ENCODE measurements at places on chromosomes 1 and 21.
A peak's percentile ranks its signal among the peaks of the same experiment; 100 is the strongest.

DNA sequence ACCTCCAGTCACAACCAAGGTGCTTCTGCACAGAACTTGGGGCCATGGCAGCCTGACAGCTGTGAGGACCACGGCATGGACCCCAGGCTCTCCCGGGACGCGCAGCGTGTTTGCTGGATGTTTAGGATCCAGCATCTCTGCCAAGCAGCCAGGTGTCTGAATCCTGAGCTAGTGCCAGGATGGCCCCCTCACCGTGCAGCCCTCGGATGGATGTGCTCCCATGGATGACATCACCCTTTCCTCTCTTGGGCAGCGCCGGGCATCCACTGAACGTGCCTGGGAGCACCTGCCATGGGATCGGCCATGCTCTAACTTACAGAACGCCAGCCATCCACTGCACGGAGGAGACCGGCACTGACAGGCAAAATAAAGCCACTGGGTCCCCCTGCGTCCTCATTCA lies 53.9 kb downstream of the PRDM15 start:
- no peak for DNase-seq

GRCh38 chr21:14486869-14487268 lies 59.2 kb downstream of the SAMSN1 start:
- DNase-seq, result no peak

DNA sequence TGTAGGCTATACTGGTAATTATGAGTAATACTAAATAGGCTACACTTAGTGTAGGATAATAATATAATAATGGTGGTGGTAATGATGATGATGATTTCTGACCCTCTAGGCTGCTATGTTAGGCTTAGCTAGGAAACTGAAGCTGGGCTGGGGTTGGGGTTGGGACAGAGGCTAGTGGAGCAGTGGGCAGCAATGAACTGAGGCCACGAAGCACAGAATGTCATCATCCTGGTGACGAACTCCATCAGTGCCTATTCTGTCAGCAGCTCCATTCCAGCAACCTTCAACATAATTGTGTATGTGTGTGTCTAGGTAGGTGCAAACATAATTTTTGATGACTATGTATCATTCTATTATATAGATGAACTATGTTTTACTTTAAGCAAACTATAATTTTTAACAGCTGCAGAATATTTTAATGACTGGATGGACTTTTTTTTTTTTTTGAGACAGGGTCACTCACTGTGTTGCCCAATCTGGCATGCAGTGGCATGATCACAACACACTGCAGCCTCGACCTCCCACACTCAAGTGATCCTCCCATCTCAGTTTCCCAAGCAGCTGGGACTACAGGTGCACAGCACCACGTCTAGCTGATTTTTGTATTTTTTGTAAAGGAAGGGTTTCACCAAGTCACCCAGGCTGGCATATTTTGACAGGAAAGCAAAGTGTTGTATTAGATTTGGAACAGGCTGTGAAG lies 12.9 kb upstream of the CLIC4 start:
- no peak for DNase-seq

DNA sequence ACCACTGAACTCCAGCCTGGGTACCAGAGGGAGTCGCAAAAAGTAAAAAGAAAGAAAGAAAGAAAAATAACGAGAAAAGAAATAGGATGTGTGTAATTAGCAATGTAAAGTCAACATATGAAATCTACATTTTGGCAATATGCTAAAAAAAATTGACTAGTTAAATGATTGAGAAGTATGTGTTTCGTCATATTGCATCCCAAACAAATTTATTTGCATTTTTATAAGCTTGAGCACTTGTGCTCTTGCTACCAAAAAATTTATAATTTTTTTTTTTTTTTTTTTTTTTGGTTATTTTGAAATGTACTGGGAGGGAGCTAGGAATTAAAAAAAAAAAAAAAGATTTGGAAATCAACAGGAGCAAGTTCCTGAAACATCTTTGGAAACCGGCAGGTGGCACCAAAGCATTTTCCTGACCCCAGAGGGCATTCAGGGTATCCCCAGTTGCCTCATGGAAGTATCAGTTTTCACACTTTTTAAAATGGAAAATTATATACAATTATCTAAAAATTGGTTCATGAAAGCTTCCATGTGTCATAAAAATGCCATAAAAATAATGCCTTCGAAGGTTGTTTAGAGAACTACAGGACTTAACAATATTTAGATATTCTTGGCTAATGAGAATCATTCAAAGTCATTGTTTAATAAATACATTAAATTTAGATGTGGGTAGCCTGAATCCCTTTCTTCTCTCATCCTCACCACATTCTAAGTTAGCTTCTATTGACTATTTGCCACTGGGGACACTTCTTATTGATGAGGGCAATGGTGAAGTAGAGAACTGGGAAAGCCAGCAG lies 4.8 kb upstream of the HEATR1 start:
- DNase-seq, result no peak

- DNase-seq, result no peak
These were observed 28.4 kb downstream of the ACP6 start for GRCh38 chr1:147641695-147642592.

DNA sequence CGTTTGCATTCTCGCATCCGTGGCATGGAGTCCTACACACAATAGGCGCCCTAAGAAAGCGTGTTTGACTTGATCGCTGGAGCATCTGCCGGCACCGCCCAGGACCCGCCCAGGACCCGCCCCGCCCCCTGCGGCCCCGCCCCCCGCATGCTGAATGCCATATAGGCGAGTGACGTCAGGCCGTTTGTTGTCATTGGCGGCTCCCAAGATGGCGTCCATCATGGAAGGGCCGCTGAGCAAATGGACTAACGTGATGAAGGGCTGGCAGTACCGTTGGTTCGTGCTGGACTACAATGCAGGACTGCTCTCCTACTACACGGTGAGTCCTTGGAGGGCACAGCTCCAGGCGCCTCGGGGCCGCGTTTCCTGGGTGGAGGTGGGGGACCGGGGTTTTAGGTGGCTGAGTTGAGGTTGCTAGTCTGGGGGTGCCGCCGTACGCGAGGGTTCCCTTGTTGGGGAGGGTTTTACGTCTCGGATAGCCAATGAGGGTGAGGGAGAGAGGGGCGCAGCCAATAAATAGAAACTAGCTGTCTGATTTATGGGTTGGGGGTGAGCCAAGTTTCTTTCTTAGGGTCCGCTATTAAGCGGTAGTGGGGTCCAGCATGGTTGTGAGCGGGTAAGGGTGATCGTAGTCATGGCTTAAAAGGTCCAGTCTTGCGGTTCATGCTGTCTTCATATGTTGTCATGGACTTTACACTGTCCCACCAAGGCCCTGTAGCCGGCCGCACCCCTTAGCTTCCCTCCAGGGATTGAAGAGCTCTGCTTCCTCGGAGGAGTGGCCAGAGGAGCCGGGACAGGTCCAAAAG lies at the start of gene OSBPL9:
Gene OSBPL9 (plus strand): TSS at position 190 of the 806 bp plus-strand sequence. CDS start 19 bp downstream, at position 209.
- peak; percentile 76 for DNase-seq

DNA sequence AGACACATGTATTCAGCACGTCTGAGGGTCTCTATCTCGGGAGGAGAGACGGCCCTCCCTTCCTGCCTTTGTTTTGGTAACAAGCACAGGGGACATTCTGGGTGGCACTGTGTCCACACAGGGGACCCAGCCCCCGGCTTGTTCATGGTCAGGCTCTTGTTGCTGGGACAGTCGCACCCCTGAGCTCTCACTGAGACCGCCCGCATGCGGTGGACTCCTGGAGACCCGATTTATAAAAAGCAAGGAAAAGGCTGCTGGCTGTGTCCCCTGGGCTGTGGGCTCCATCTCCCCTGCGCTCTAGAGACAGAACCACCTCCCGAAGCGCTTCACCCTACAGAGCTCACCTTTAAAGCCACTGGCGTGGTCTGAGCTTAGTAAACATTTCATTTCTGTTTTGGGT lies 103.4 kb downstream of the WDR4 start:
- no peak for DNase-seq

- DNase-seq, result no peak
These were observed 37.1 kb downstream of the TENT5C start for GRCh38 chr1:117642963-117643362.

- no peak for DNase-seq
These were observed 28.9 kb downstream of the OBSCN start for GRCh38 chr1:228236744-228237143.

GRCh38 chr1:55639051-55639450 lies 423.9 kb upstream of the USP24 start:
- no peak for DNase-seq

DNA sequence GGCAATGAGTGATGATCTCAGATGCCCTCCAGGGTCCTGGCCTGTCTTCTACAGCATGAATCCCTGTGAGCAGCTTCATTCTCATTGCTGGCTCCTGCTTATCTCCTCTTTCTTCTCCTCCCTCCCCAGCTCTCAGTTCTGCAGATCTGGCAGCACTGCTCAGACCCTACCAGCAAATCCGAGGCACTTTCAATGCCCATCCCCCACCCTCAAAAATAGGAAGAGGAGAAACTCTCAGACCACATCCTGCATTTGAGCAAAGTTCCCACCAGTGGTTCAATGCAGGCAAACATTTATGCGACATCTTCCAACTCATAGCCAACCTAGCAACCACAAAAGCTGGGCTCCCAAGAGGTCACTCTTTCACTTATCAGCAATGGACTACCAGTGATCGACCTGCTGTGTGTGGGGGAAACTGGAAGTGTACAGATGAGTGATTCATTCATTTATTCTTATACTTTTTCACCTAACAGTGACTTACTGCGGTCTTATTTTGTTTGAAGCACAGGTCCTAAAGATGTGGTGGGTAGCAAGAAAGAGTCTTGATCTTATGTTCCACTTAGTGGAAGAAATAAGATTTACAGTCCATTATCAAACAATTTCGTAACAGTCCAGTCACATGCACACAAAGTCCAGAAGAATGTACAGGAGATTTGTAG lies 5.8 kb upstream of the CHI3L2 start:
- no peak for DNase-seq

- DNase-seq, result no peak
These were observed 202.4 kb downstream of the TOMM20 start for GRCh38 chr1:234926264-234926558.

- no peak for DNase-seq
These were observed 54.8 kb downstream of the VCAM1 start for GRCh38 chr1:100774370-100774769.

GRCh38 chr1:118698911-118699310 lies 289.2 kb downstream of the TBX15 start:
- no peak for DNase-seq

GRCh38 chr21:41979751-41980369 lies 26.0 kb upstream of the C2CD2 start:
- DNase-seq, result no peak

DNA sequence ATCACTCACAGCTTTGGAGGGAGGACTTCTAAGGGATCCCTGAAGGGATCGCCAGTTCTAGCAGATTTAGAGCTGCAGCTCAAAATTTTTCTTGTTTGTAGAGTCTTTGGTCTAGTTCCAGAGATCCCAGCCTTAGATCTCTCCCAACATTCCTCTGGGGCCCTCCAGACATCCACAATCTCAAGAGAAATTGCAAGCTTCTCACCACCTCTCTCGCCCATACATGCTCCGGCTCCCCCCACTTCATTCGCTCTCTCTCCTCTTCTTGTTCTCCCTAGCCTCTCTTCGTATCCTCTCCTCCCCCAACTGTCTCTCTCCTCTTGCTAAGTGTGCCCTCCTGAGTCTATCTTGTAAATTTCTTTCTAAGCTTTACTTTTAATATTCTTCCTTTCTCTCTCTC lies 15.1 kb upstream of the TUT4 start:
- no peak for DNase-seq

DNA sequence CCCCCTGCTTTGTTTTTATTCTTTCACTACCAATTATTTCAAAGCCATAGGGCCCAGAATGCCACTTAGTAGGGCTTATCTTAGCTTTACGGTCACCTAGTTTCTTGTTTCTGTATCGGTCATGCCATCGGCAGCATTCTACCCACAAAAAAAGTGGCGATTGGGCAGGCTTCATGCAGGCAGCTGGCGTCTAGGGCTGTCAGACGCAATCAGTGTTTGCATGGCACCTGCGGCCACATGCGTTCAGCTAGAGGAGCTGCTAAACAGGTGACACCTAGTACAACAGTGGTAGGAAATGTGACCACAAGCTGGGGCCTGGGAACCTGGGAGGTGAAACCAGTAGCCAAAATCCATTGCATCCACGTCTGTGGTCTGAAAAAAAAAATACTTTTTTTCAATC lies 262.7 kb downstream of the PBX1 start:
- no peak for DNase-seq

Data from stimulated activated CD8-positive, alpha-beta memory T cell treated with anti-CD3 and anti-CD28 coated beads, Interleukin-12 subunit alpha, Interleukin-12 subunit beta, amount 100 ng/mL, for 4 hours (primary cell).